Activated naive CD4-positive, alpha-beta T cell treated with anti-CD3 and anti-CD28 coated beads, Interleukin-2, amount 50 U/mL, for 16 hours (primary cell): ENCODE measurements at places on chromosomes 5 and 9.

- DNase-seq: no peak
Measured at GRCh38 chr9:130860458-130861316, 25.6 kb downstream of the ABL1 start.

DNA sequence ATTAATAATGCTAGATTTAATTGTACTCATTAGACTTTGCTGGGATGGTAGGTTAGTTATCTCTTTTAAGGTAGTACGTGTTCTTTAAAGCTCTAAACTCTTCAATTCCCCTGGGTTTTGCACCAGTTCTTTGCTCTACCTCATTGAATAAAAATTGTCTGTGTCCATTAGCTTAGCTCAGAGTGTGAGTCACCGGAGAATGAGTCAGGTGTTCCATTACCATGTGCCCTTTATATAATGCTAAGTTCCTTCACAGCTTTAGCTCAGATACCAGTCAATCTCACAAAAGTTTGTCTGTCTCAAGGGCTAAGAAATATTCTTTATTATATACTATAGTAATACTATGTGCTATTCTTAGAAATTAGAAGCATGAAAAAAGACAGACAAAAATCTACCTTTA, 339.4 kb downstream of the PRELID2 start:
- no peak for DNase-seq

DNA sequence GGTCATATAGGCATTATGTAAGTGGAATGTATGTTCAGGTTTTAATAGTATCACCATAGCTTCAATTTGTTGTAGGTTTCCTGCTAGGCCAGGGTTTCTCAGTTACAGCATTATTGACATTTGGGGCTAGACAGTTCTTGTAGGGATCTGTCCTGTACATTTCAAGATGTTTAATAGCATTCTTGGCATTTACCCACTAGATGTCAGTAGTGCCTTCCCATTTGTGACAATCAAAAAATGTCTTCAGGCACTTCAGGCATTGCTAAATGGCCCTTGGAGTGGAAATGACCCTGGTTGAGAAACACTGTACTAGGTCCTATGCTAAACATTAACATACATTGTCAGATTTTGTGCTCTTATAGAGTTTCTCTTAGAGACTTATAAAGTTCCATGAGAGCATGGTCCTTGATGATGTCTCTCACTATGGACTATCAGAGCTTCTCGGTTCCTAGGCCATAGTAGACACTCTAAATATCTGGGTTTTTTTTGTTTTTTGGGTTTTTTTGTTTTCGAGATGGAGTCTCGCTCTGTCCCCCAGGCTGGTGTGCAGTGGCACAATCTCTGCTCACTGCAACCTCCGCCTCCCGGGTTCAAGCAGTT, 1.4 kb downstream of the KIF20A start:
- no peak for DNase-seq

- DNase-seq: no peak
Measured at GRCh38 chr9:33799928-33800704, 4.8 kb downstream of the PRSS3 start.

DNA sequence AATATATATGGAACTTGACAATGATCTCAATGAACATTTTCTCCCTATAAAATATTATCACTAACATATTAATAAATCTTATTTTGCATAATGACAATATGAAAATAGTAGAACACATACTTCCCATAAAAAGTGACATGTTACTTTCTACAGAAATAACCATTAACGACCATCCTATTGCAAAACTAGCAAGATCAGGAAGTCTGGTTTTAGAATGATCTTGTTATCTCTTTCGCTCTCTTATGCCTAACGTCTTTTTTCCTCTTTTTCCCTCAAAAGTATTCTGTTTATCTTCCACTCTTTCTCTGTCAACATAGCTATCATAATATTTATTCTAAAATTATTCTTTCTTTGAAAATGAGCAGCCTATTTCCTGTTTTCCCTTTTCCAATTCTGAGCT, 21.6 kb upstream of the C5orf46 start:
- DNase-seq: no peak

- DNase-seq: no peak
Measured at GRCh38 chr9:38214432-38214831, 145.4 kb upstream of the SHB start.

DNA sequence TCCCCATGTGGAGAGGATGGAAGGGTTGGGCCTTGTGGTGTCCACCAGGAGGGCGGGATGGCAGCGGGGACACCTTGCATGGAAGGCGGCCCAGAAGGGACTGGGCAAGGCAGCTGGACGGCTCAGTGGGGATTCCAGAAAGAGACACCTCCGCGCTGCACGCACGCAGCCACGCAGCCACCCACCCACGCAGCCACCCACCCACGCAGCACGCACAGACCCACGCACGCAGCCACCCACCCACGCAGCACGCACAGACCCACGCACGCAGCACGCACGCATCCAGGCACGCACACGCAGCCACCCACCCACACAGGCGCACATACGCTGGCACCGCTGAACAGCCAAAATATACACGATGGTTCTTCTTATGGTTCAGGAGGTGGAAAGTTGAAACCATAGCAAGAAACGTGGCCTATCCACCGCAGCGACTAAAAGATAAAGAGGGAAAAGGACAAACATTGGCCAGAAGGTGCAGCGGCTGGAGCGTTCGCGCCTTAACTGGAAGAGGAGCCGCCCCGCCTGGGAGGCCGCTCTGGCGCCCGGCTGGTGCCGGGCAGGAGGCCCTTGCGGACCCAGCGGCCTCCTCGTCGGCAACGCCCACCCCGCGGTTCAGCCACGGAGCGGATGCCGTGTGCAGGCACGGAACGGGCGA, 22.2 kb upstream of the EXOC3 start:
- no peak for DNase-seq

DNA sequence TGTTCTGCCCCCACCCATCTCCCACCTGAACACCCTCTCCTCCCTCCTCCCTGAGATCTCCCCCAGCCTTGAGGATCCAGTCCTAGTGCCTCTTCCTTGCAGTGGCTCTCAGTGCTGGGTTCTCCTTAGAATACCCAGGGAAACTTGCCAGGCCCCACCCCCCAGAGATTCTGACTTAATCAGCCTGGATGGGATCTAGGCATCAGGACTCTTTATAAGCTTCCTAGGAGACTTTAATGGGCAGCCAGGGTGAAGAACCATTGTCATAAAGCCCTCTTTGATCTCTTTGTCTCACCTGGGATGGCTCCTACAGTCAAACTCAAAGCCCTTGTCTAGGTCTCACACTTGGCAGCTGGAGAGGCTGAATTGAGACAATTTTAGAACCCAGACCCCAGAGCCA, 8.6 kb upstream of the GLIS3 start:
- DNase-seq: no peak

GRCh38 chr5:136427426-136427825, 62.1 kb upstream of the TRPC7 start:
- no peak for DNase-seq

DNA sequence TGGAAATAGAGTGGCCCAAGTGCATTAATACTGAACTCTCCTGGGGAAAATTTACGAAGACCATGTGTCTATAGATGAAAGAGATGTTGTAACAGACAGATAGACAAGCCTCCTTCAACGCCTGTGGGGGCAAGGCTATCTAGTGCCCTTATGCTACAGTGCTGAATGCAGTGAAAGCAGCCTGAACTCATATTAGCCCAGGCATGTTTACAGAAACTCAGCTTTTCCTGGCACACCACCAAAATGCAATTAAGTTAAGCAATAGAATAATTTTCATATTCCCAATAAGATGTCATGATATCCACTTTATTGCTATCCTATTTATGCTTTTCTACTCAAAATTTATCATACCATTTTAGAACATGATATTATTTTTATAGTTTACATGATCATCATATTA, 277.0 kb downstream of the DIRAS2 start:
- DNase-seq: no peak

DNA sequence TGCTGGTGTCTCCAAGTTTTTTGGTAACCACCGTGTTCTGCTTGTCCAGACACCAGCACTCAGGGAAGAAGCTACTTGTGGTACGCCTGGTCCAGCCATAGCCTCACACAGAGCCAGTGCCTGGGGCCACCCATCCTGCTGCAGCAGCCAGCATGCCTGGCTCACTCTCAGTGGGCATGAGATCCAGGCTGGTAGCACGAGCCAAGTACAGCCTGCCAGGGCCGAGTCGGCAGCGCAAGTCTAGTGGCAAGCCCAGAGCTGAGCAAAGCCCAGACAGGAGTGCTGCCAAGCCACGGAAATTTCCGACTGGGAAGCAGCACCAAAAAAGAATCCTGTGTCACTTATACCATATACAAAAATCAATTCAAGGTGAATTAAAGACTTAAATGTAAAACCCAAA, 36.3 kb upstream of the FBXL17 start:
- DNase-seq: no peak

DNA sequence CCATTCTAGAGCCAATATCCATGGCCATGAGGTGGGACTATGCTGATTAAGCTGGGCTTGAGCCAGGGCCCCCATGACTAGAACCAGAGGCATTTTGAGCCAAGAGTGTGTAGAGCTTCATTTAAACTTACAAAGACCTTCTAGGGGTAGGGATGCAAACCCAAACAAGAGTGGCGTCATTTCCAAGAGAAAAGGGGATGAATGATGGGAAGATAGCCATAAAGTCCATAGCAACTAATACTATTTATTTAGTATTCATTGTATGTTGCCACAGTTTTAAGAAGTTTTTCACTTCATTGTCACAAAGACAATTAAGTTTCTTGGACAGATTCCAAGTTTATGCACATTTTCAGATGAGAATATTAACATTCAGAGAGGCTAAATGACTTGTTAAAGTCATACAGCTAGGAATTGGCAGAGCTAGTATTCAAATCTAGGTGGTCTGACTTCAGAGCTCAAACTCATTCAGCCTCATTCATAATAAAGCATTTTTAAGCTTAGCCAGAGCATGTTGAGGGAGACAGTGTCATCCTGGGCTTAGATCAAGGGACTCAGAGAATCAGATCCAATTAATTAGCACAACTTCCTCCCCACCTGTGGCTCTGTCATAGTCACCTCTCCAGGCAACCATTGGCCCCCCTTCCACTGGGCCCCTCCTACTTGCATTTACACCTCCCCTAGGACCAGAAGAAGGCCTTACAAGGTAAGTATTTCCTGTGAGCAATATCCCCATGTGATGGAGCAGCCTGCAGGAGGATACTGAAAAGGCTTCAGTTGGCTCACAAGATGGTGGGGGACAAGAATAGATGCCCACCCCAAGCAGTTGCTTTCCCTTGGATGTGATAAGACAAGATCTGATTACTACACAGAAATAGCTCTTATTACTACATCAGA, 95.0 kb upstream of the PCSK1 start:
- no peak for DNase-seq

DNA sequence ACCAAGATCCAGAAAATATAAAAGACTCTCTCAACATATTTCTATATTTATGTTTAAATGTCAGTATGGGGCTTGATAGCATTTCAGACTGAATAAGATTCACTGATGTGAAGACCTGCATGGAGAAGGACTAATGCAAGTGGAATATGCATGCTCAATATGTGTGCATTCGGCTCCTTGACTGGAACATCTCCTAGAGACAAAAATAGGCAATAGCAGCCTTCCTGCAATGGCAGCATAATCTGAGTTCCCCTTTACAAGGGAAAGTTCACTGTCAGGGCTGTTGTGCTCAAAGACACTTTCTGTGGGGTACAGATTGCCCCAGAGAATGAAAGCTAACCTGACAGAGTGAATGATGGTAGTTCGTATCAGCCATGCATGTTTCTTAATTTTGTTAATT, 42.4 kb downstream of the STARD4 start:
- no peak for DNase-seq

DNA sequence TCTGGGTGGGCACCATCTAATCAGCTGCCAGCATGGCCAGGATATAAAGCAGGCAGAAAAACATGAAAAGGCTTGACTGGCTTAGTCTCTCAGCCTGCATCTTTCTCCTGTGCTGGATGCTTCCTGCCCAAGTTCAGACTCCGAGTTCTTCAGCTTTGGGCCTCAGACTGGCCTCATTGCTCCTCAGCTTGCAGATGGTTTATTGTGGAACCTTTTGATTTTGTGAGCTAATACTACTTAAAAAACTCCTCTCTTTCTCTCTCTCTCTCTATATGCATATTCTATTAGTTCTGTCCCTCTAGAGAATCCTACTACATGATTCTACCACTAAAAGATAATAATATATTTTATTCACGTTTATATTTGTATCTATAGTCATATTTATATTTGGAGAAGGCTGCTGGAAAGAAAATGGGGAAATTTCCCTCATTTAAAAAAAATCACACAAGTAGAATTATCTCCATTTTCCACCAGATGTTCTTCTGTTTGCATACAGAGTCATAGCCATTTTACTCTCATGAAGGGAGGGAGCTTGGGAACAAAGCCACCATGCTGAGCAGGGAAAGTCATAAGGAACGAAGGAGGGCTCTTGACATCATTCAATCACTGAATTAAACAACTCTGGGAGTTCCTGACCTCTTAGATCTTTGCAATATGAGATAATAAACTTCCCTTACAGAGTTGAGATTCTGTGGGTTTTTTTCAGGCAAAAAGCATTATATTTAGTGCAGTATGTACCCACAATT, 1137.4 kb upstream of the CDH18 start:
- DNase-seq: no peak

- DNase-seq: no peak
Measured at GRCh38 chr5:122111460-122111859, 17.9 kb upstream of the ZNF474 start.

DNA sequence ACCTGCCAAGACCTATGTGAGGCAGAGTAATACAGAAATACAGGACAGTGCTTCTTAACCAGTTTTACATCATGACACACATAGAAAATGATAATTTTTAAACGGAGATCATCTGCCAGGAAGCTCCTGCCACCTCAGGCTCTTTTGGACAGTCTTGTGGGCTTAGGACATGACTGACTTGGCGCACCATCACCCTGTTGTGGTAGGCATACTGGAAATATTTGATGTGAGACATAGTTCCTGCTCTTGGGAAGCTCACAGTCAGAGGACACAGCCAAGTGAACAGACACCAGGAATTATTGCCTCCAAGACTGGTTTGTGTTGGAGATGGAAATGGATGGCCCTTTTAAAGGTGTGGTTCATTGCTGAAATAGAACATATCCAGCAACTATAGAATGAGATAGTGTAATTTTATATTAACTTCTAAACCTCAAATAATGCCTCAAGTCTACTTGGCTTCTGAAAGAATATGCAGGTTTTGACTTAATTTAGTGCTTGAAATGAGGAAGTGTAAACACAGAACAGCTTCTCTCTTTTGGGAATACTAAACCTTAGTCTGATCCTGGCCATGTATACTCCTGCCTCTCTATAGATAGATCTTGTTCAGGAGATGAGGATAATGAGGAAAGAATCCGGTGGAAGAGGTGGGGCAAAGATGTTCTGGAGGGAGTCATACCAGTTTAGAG, 19.7 kb downstream of the CPEB4 start:
- DNase-seq: no peak
